ENCODE measurements at places on chromosomes 6 and 20. TPM values are rescaled to one million over a fixed set of nuclear protein-coding genes. Genes with fewer than 3 reads are reported as not detected.

The RAET1G gene
- total RNA-seq: 5.8 TPM

The OXT gene
- total RNA-seq: not detected

The SPATA25 gene
- total RNA-seq: 3.5 TPM

The PHACTR1 gene
- 2.3 TPM for total RNA-seq

The NHSL1 gene
- total RNA-seq: 26.3 TPM

The C4A gene
- total RNA-seq: 4.1 TPM

The TGM3 gene
- total RNA-seq: under 0.01 TPM

The KCNB1 gene
- not detected for total RNA-seq

The RSPH4A gene
- 0.17 TPM for total RNA-seq

The FOXF2 gene
- total RNA-seq: 55.7 TPM

The HECA gene
- 26.6 TPM for total RNA-seq

The TMEM244 gene
- not detected for total RNA-seq

The FAM184A gene
- 0.50 TPM for total RNA-seq

The TCF15 gene
- not detected for total RNA-seq

The OTOR gene
- total RNA-seq: not detected

The PHF20 gene
- 54.6 TPM for total RNA-seq

The HAO1 gene
- total RNA-seq: not detected

The LAMA5 gene
- total RNA-seq: 90.0 TPM

The SAPCD1 gene
- 1.9 TPM for total RNA-seq

The MAK gene
- not detected for total RNA-seq

The VWA7 gene
- total RNA-seq: 0.50 TPM

The SLA2 gene
- not detected for total RNA-seq

The ADGRG6 gene
- total RNA-seq: 0.33 TPM

The RAD21L1 gene
- total RNA-seq: not detected

The HLA-DOB gene
- total RNA-seq: 0.29 TPM

The TCF19 gene
- total RNA-seq: 23.1 TPM

The IL17A gene
- not detected for total RNA-seq

The EDN3 gene
- total RNA-seq: not detected

The GPSM3 gene
- 1.3 TPM for total RNA-seq

The OR2J3 gene
- not detected for total RNA-seq

The PHACTR3 gene
- total RNA-seq: not detected

The SGK2 gene
- total RNA-seq: not detected

The ENPP5 gene
- total RNA-seq: 0.17 TPM

The SLC17A2 gene
- not detected for total RNA-seq

The SLC16A10 gene
- not detected for total RNA-seq
